Cardiac atrium fibroblast (primary cell): ENCODE measurements at places on chromosomes 6 and 20. TPM values are rescaled to one million over a fixed set of nuclear protein-coding genes. Genes with fewer than 3 reads are reported as not detected.

Gene SCAF8
- 22.7 and 24.6 TPM in 2 replicates for total RNA-seq

Gene SAMD5
- 0.18 and 1.1 TPM in 2 replicates for total RNA-seq

Gene CAGE1
- total RNA-seq, result not detected in 2 replicates

Gene GPR6
- not detected in 2 replicates for total RNA-seq

Gene IMPG1
- total RNA-seq, result not detected in 2 replicates

Gene AKAP12
- 89.6 and 116 TPM in 2 replicates for total RNA-seq

Gene SLC22A1
- total RNA-seq, result 2.3 TPM in 1 of 2 replicates, not detected in the other
